ENCODE measurements at places on chromosomes 1 and 21.

GRCh38 chr1:25874635-25875153, 814 bp downstream of the PAQR7 start:
- no peak for DNase-seq

GRCh38 chr1:3222042-3222692, 153.2 kb downstream of the PRDM16 start:
- DNase-seq, result no peak

- no peak for DNase-seq
Measured at GRCh38 chr1:37944086-37944763, 2.6 kb downstream of the INPP5B start.

- DNase-seq, result no peak
Measured at GRCh38 chr21:34075760-34076660, 2.6 kb downstream of the MRPS6 start.

DNA sequence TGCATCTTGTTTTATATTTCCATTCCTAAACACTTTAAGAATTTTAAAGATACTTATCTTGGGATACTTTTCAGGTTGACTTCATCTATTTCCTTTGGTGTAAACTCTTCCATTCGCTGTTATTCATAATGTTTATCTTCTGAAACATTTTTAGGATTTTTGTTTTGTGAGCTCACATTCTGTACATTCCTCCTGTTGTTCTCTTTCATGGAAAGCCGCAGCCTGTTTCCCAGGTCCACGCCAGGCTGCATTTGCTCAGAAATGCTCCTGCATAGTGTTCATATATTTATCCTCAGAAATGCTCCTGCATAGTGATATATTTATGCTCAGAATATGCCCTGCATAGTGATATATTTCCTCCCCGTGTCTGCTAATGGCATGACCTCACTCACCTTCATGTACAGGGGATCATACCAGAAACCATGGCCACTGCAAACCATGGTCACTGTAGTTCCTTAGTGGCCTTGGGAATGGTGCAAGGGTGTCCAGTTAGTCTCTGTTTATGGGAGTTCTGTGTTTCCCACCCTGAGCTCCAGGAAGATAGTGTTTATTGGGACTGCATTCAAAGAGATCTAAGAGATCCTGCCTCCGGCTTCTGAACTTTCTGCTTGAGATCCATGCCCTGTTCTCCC, 153.9 kb upstream of the GREM2 start:
- DNase-seq, result no peak

DNA sequence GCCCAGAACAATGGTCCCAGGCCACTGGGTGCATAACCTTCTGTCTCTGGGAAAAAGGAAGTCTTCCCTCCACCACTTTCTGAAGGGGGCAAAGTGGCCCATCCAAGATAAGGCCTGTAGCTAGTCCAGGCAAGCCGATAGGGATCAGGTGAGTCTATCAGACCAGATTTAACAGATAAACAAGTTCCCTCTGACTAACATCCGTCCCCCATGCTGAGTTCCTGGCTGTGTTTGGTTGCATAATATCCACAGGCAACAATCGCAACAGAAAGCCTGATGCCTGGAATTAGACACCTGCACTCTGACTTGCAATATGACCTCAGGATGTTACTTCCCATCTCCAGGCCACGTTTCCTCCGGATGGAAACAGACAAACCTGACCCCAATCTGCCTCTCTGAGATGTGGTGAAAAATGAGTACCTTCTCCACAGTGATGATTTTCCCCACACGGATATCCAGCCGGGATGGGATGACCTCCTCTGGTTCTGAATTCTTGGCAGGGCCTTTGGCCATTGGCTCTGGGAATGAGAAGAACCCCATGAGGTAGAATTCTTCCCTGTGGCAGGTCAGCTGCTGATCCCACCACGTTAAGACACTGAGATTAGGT, 36.4 kb downstream of the YARS1 start:
- no peak for DNase-seq

DNA sequence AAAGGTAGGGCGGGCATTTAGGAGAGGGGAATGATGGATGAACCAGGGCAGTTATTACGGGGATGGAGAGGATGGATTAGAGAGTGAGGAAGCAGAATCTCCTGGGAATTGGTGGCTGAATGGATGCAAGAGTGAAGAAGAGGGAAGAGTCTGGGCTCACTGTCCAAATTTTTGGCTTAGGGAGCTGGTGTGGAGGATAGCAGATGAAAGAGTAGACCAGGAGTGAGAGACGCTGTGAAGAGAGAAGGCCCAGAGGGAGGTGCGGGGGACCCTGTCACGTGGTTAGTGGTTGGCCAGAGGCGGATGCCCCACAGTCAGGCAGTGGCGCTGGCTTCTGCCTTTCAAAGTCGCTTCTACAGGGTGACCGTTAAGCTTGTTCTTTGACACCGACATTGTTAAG, 78.4 kb downstream of the PEX14 start:
- DNase-seq, result no peak

- no peak for DNase-seq
Measured at GRCh38 chr1:178037510-178038253, 56.2 kb upstream of the RASAL2 start.

DNA sequence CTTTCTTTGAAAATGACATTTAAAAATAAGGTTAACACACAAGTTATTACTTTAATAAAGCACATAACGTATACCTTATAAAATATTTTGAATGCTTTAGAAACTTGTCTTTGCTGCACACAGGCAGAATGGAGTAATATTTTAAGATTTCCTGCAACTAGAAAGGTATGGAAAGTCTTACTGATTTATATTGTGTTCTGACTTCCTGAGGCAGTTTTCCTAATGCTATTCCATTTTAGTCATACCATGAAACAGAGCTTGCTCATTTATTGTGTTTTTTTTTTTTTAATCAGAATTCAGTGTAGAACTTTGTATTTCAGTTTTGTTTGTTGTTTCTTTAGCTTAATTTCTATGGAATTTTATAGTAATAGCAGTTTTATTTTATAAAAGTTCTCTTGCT, 60.9 kb upstream of the S1PR1 start:
- DNase-seq, result no peak

DNA sequence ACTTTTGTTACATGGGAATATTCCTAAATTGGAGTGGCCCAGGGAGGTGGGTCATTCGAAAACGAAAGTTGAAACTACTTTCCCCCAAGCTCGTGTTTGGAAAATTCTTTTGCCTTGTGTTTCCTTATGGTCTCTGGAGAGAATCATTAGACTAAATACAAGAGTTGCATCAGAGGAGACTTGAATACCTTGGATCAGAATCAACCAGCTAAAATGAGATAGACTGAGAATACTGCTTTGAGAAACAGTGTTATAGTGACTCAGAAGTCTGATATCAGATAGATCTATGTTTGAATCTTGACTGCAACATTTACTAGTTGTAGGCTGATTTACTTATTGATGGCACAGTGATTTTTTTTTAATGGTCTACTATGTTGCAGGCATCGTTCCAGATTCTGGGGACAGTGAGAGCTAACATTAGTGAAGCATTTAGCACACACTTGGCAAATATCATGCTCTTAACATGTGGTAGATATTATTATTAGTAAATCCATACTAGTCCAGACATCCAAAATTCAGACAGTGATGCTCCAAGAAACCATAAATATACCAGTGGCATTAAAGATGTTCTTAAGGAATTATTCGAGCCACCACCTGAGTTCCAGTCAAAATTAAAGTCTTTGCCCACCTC, 12.9 kb upstream of the ACTN2 start:
- DNase-seq, result no peak

GRCh38 chr1:112454316-112454715, 54.4 kb upstream of the WNT2B start:
- no peak for DNase-seq

DNA sequence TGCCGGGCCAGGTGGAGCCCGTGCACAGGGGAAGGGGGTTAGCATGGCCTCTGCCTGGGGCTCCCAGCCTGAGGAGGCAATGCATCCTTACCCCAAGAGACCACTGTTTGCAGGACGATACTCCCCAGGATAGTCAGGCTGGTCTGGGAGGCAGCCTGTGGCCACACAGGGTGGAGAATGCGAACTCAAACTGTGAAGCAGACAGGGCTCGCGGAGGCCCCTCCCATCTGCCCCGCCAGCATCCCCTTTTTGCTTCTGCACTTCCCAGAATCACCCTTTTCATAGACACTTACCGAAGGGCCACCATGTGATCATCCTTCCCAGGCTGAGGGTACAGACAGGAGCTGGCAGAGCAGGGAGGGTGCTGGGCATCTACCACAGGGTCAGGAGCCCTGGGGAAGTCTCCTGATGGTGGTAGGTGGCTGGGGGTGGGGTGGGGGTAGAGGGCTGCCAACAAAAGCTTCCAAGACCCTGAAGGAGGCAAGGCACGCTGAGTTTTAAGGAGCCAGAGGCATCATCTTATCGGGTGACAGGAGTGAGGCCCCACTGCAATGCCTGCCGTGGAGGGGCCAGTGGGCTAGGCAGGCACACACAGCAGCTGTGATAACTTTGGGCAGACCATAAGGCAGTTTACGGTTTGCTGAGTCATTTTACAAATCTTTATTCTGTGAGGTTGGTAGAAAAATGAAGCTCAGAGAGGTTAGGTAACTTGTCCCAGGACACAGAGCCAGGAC, 31.3 kb upstream of the BTG2 start:
- no peak for DNase-seq

Measured in stimulated activated CD8-positive, alpha-beta memory T cell treated with anti-CD3 and anti-CD28 coated beads, Interleukin-15, amount 100 ng/mL, for 4 hours (primary cell).